NCI-H69 (cell line): ENCODE measurements at places on chromosomes 7 and 10.
A peak's percentile ranks its signal among the peaks of the same experiment; 100 is the strongest.

DNA sequence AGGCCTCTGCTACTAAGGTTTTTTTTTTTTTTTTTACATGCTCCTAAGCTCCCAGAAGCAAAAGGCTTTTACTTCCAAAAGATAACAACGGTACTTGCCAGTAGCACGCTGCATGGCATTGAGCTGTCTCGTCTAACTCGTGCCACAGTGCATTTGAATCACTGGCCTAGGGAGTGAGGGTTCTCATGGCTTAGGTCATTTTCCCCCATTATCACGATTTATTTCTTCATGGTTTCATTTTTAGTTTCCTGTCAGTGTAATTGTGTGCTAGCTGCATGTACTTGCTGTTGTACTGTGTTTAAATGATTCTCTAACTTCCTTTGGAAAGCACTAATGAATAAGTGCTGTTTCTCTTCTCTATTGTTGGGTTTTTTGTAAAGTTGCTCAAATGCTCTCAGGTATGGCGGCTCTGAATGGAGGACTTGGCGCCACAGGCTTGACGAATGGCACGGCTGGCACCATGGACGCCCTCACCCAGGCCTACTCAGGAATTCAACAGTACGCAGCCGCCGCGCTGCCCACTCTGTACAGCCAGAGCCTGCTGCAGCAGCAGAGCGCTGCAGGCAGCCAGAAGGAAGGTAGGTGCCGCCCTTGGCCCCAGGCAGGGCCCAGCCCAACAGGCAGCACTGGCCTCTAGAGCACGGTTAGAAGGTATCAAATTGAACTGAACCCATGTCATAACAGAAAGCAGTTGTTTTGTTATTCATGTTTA is 290.5 kb downstream of the USP6NL start:
- DNase-seq: no peak

DNA sequence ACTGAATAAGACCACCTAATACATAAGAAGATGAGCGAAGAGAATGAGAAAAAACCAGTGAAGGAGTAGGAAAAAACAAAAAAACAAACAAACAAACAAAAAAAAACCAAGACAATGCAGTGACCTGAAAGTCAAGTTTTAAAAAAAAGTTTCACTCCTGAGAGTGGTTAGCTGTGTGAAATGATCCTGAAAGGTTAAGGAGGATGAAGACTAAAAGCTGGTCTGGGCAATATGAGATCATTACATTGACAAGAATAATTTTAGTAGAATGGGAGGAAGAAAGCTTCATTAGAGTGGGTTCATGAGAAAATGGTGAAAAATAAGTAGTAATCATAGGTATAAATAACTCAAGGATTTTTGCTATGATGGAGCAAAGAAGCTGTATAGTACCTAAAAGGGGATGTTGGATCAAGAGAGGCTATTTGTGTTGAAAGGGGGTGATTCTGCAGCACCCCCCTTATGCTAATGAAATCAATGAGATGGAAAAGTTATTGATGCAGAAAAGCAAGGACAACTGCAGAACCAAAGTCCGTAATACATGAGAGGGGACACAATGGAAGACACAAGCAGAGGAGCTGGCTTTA is 80.2 kb downstream of the KMT2C start:
- DNase-seq: no peak

DNA sequence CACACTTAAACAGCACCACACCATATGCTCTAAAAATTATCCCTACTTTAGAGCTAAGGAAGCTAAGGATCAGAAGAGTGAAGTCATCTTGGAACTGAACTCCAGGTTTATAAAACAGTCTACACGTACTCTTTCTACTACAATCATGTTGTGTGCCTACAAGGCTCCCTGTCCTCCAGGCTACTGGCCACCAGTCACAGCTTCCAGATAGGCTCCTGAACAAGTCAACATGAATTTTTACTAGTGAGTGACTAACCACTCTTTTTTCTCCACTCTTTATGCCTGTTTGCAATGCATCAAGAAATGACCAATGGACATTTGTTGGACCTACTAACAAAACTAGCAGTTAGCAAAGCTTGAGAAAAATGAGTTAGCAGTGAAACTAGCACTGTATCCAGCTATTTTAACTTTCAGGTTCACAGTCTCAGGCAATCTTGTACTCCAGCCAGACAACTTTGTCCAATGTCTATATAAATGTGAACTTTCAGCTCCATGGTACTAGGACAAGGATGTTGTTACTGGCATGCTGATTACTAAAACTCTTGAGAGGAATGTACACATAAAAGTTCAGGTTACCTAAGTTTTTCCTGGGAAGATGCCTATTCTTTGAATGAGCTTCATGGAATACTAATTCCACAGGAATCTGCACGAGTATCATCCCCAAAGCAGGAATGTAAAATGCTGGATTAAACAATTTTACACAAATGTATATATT is 180.0 kb downstream of the BTAF1 start:
- DNase-seq: no peak

GRCh38 chr7:93941945-93942344 is 20.4 kb downstream of the GNG11 start:
- DNase-seq: no peak

- DNase-seq: no peak
Measured at GRCh38 chr7:121261207-121261884, 67.5 kb upstream of the WNT16 start.

GRCh38 chr7:44762300-44762699 is 13.7 kb downstream of the ZMIZ2 start:
- no peak for DNase-seq

DNA sequence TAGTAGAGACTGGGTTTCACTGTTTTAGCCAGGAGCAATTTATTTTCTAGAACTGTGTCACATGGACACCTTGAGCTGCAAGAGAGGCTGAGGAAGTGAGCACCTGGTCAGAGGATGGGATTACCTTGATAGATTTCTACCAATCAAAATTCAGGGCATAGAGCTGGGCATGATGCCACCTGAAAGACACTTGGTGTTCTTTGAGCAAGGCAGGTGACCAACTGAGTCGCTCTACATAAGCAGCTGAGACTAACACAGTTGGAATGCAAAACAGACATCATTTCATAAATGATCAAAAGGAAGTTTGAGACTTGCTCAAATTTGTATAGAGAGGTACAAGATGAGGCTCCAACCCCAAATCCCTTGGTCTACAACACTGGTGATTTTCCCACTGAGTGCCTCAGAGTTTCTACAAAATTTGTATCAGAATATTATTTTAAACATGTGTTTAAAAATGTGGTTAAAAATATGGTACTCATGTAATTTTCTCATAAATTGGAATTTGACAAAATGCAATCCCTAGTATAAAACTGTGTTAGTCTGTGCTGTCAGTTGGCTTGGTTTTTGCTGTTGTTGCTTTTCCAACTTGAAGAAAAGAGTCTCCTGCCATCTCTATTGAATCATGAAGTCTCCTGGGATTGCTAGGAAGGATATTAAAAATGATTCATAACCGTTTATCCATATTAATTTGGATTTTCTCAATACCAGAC is 156.4 kb upstream of the MDFIC start:
- DNase-seq: no peak

DNA sequence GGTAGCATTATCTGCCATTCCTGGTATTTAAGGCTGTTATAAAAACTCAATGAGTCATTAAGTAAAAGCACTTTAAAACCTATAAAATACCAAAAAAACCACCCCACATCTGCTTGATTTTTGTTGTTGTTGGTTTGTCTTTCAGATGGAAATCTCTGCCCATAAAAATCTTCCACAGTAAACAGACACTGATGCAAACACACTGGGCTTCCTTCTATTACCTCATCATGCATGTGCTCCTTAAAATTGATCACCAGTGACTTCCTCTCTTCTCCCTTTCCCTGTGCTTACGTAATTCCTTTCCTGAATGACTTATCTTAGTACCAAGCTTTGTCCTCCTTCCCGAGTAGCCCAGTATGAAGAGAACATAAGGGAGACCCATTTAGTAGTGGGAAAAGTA is 167.2 kb downstream of the EVX1 start:
- DNase-seq: no peak

DNA sequence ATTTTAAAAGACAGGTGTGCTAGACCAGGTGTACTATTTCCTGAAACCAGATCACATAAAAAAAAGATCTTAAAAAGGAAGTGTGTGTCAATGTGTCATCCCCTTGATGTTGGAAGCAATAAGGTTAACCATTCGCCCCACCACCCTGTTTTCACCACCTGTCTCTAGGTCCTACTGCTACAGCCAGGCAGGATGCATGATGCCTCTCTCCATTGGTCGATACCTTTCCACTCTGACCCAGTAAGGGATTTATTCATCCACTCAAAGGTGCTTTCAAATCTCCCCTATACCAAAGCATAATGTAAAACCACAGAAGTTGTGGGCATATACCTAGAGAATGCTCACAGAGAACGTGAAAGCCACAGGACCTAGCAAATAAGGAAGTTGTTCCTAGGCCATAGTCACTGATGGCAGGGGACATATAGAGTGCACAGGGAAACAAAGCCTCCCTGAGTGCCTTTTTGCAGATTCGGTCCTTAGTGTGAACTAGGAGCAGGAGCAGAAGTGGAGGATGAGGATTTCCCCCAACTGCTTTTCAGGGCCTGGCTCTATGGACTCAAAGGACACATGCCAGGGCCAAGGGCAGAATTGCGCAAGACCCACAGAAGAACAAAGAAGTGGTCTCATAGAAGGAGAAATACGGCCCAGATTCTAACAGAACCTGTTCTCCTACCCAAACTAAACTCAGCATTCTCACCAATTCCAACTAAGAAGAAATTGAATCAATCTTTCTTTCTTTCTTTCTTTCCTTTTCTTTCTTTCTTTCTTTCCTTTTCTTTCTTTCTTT is 631.5 kb upstream of the NRP1 start:
- no peak for DNase-seq

- peak; percentile 65 for DNase-seq
Measured at GRCh38 chr10:100341953-100342626, 4.9 kb upstream of the SCD start.

- DNase-seq: peak; percentile 80
Measured at GRCh38 chr10:76150139-76150875, 718.9 kb downstream of the LRMDA start.

DNA sequence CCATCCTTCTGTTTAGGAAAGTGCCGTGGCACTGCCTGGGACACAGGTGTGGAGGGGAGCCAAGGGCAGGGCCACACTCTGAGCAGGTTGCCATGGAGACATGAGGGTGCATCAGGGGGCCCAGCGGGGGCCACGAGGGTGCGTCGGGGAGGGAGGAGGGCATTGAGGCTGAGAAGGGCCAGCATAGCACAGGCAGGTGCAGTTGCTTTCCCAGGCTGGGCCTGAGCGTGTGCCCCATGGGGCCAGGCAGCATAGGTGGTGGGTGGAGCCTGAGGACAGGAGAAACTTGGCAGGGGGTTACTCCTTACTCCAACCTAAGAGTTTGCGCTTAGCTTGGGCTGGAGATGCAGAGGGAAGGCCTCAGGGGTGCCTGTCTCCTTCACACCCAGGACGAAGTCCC is 15.2 kb downstream of the YKT6 start:
- DNase-seq: peak; percentile 90

GRCh38 chr10:105356626-105357025 is 715.5 kb downstream of the SORCS3 start:
- no peak for DNase-seq

GRCh38 chr7:16098585-16099179 is 322.7 kb downstream of the CRPPA start:
- DNase-seq: peak; percentile 5

- DNase-seq: no peak
Measured at GRCh38 chr7:4131063-4131462, 551.0 kb upstream of the FOXK1 start.

DNA sequence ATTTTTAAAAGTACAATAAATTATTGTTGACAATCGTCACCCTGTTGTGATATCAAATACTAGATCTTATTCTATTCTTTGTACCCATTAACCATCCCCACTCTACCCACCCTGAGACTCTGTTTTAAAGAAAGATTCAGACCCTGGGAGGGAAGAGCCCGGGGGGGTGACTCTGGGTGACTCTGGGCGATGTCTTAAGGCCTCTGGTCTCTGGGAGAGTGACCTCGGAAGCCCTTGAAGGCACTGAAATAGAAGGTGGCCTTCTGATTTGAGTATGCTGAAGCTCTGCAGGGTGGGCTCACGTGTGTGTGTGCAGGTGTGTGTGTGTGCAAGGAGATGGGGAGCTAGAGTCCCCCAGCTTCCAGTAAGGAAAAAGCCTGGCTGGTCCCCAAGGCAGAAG is 9.7 kb downstream of the ADAP1 start:
- DNase-seq: no peak

DNA sequence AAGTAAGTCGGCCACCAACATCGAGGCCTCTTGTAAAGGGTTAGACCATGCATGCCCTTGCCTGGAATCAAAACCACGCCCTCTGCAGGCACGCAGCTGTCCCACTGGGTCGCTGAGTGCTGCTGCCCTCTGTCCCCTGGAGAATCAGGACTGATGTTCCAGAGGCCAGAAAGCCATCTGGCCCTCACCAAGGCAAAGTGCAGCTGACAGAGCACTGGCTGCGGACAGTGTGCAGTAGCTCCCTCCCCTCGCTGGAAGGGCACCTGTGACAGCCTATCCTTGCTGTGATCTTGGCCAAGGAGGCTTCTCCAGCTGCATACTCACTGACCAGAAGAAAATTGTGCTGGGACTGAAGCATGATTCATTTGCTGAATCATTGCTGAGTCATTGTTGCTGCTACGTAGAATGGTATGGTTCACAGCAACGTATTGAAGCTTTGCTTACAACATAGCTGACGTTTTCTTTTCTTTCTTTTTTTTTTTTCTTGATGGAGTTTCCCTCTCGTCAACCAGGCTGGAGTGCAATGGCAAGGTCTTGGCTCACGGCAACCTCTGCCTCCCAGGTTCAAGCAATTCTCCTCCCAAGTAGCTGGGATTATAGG is 30.4 kb downstream of the DDC start:
- peak; percentile 44 for DNase-seq

DNA sequence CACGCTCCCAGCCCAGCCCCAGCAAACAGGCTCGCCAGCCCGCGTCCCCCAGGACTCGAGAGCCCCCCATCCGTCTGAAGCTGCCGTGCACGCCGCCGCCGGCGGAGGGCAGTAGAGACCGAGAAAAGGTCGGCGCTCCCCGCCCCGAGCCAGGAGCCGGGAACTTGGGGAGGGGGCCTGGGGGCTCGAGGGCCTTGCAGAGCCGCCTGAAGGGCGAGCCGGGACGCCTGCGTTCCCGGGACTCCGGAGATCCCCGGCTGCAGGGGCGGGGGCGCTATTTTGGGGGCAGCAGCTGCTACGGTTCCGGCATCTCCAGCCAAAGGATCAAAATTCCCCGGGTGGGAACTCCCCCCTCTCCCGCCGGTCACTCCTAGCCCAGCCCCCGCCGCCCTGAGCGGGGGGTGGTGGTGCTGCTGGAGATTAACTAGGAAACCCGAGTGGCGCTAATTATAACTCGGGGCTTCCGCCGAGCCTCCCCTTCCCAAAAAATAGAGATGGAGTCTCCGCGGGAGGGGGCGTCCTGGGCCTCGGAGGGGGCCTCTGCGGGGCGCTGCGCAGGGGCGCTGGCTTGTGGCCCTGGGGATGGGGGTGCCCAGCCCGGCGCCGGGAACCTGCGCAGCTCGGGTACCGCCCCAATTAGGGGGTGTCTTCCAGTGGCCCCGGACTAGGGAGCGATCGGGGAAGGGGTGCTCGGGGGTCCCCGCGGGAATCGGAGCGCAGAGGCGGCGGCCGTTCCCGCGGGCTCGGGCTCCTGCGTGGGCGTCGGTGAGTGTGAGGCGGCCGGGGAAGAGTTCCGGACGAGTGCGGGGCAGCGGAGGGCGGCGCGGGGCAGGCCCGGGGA is 608 bp downstream of the ACHE start:
- DNase-seq: peak; percentile 59

- peak; percentile 57 for DNase-seq
Measured at GRCh38 chr7:80646083-80646865, 7.8 kb downstream of the CD36 start.
